ENCODE measurements at places on chromosomes 1 and 21. TPM values are rescaled to one million over a fixed set of nuclear protein-coding genes. Genes with fewer than 3 reads are reported as not detected.

- H3K36me3 ChIP-seq: peaks cover 14% of the 10 kb centered on the region
- no peak overlapping the region for H3K4me3 ChIP-seq
- peak overlapping the region; percentile 29 for H3K27ac ChIP-seq
- H3K27me3 ChIP-seq: no peaks in the 10 kb centered on the region
- no peak for DNase-seq
Observed at GRCh38 chr1:93904228-93904627, 5.0 kb downstream of the GCLM start.

GRCh38 chr1:224256640-224257039 is 73.3 kb downstream of the NVL start:
- no peak overlapping the region for H3K27ac ChIP-seq
- no peak overlapping the region for H3K4me3 ChIP-seq
- no peaks in the 10 kb centered on the region for H3K27me3 ChIP-seq
- H3K4me1 ChIP-seq: peaks cover 10% of the 10 kb centered on the region
- no peak for DNase-seq

DNA sequence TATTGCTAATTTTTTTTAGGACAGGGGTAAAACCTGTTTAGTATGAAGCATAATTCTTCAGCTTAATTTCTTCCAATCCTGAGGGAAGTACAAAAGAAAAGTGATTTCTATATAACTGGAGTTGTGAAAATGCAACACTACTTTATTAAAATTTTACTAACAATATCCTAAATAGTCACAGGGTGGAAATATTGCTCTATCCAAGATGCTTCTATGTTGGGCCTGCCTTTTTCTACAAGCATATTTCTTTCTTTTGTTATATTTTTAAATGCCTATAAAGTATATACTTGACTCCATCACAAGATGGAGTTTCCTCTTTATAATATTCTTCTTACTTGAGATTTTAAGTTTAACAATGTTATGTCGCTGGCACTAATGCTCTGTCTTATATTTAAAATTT is 37.9 kb downstream of the DTL start:
- H3K4me3 ChIP-seq: no peak overlapping the region
- H3K27ac ChIP-seq: no peak overlapping the region
- no peaks in the 10 kb centered on the region for H3K27me3 ChIP-seq
- no peaks in the 10 kb centered on the region for H3K36me3 ChIP-seq
- DNase-seq: no peak

B3GALT5 gene
- not detected for polyA plus RNA-seq

OLFML2B gene
- not detected for polyA plus RNA-seq

DNA sequence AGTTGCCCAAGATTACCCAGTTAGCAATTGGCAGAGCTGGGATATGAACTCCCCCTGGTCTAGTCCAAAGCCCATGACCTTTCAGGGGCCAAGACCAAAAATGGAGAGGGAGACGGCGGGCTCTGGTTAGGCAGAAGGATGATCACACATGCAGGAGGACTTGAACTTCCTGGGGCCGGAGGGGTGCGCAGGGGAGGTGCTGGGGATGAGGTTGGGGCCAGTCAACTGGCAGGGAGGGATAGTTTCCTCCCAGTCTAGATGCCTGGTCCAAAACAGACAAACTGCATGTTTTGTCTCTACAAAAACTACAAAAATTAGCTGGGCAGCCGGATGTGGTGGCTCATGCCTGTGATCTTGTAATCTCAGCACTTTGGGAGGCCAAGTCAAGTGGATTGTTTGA is 78.1 kb downstream of the NKAIN1 start:
- H3K4me1 ChIP-seq: peaks cover 2% of the 10 kb centered on the region
- H3K36me3 ChIP-seq: no peaks in the 10 kb centered on the region
- peaks cover 7% of the 10 kb centered on the region for H3K27me3 ChIP-seq
- no peak for DNase-seq
- H3K27ac ChIP-seq: no peak overlapping the region
- no peak overlapping the region for H3K4me3 ChIP-seq

ANKRD34A gene
- polyA plus RNA-seq: 0.38 TPM

Data from naive thymus-derived CD8-positive, alpha-beta T cell (primary cell).